ENCODE measurements at places on chromosomes 7 and 10. TPM values are rescaled to one million over a fixed set of nuclear protein-coding genes. Genes with fewer than 3 reads are reported as not detected.

Gene GPR15LG
- total RNA-seq = not detected

Gene CREB5
- 0.49 TPM for total RNA-seq

Gene SOSTDC1
- total RNA-seq = 0.20 TPM

DNA sequence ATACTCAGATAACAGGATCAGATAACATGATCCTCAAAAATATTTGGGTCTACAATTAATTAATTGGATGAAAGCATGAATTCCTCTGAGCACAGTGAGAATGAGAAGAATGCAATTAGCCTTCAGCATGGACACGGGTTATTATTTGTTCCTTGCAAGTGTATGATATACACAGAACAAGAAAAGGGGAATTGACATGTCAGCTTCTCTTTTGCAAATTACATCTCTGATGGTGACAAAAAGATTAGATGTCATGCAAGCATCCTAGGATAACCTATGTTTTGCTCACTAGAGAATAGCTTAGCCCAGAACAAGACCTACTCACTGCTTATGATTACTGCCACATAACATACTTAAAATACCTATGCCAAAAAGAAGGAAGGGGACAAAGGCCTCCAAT, 120.3 kb downstream of the ABLIM1 start:
- no peaks in the 10 kb centered on the region for H3K27me3 ChIP-seq
- no peak for DNase-seq
- H3K4me3 ChIP-seq = no peak overlapping the region
- H3K27ac ChIP-seq = no peak overlapping the region
- H3K36me3 ChIP-seq = no peaks in the 10 kb centered on the region

DNA sequence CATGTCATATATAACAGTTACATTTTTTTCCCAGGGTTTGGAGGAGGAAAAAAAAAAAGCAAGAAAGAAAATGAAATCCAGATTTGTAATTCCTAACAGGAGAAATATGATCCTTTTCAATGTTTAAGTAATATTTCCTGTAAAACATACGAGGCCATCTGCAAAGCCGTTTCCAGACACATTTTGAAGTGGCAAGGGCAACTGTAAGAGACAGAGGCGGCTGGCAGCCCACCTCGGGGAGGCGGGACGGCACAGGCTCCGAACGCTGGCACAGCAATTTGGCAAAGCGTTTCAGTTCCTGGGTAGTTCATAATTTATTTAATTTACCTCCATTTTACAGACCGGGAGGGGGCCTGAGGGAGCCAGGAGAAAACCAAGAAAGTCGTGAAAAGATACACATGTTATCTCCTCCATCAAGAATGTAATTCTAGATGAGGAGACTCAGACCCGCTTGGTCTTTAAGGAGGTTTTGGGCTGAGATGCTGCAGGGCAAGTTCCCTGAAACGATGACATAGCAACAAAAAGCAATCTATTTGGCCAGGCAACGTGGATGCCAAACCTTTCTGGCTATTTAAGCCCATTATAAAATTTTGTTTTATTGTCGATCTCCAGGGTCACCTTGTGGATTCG, 448.5 kb upstream of the MKI67 start:
- H3K4me3 ChIP-seq = no peak overlapping the region
- no peak overlapping the region for H3K27ac ChIP-seq
- peaks cover 78% of the 10 kb centered on the region for H3K27me3 ChIP-seq
- no peaks in the 10 kb centered on the region for H3K4me1 ChIP-seq
- H3K36me3 ChIP-seq = no peaks in the 10 kb centered on the region

- no peaks in the 10 kb centered on the region for H3K27me3 ChIP-seq
- no peak overlapping the region for H3K4me3 ChIP-seq
- H3K36me3 ChIP-seq = no peaks in the 10 kb centered on the region
- peaks cover 14% of the 10 kb centered on the region for H3K4me1 ChIP-seq
- DNase-seq = no peak
Measured at GRCh38 chr10:126892226-126893175, 12.7 kb upstream of the DOCK1 start.

DNA sequence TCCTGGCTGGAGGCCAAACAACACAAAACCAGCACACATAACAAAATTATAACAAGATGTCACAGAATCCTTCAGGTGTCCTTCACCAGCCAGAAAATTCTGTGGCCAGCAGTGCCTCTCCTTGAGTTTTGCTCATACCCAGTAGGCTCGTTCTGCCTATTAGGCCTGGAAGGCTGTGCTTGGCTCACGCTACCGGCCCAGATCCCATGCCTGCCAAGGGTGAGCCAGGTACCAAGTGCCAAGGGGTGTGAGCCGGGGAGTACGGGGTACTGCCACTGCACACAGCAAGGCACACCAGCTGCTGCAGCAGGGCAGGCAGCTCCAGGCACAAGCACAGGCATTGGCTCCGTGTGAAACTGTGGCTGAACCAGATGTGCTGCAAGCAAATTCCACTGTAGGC, 1562.0 kb downstream of the REEP3 start:
- no peaks in the 10 kb centered on the region for H3K36me3 ChIP-seq
- DNase-seq = no peak
- H3K4me3 ChIP-seq = no peak overlapping the region

GRCh38 chr7:157522954-157523353, 186.2 kb downstream of the DNAJB6 start:
- peaks cover 8% of the 10 kb centered on the region for H3K4me1 ChIP-seq
- H3K4me3 ChIP-seq = no peak overlapping the region
- no peak for DNase-seq
- H3K36me3 ChIP-seq = no peaks in the 10 kb centered on the region
- no peaks in the 10 kb centered on the region for H3K27me3 ChIP-seq
